ENCODE measurements at places on chromosomes 6 and 20.

GRCh38 chr20:61185841-61186601, 66.0 kb upstream of the CDH4 start:
- DNase-seq: no peak

- DNase-seq: no peak
Measured at GRCh38 chr6:128474481-128474880, 45.9 kb downstream of the PTPRK start.

DNA sequence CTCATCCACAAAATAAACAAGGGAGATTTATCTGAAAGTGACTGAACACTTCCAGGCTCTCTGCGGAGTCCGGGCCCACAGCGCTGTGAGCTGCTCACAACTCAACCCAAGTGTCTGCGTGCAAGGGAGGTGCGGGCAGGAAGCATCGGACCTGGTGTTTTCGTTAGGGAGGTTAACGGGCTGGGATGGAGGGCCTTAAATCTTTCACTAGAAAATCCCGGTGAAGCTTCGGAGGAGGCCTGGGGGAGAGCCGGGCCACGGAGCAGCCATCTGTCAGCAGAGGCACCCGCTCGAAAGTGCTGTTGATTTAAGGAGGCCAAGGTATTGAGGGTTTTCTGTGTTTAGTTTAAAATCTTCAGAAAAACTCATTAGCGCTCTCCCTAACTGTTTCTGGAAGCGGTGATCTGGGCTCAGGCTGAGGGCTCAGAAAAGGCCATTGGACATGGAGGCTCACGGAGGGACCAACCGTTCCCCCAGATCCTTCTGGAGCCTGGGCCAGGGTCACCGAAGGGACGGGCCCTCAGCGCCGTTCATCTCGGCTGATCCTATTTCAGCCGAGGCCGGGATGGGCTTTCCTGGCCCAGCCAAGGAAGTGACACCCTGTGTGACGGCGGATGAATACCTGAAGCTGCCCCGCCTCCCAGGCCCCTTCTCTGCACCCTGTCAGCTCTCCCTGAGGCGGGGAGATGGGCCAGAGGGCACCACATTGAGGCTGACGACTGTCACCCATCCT, 20.7 kb downstream of the GATA5 start:
- no peak for DNase-seq

DNA sequence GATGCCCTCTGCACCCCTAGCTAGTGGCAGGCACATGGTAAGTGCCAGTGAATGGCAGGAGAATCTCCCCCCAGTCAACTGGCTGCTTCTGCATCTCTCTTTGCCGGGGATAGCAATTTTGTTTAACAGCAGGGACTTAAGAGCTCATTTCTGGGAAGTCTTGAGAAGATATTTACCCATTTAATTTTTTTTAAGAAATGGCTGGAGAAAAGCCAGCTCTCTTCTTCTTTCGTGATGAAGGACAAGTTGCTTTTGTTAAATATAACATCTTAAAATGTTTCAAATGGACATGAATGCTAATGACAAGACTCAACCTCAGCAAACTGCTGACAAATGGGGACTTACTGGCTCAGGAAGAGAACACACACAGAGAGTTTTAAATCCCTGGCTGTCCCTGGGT, 55.0 kb upstream of the IYD start:
- peak; percentile 2 for DNase-seq

All from NCI-H524 treated with DMSO at 0.1 percent for 48 hours (cell line).